ENCODE measurements at places on chromosomes 5 and 9.
A peak's percentile ranks its signal among the peaks of the same experiment; 100 is the strongest.

GRCh38 chr5:131928957-131929356, 16.5 kb downstream of the MEIKIN start:
- DNase-seq, result no peak

- peak; percentile 31 for DNase-seq
These were observed 125.1 kb downstream of the NPR3 start for GRCh38 chr5:32836176-32836575.

DNA sequence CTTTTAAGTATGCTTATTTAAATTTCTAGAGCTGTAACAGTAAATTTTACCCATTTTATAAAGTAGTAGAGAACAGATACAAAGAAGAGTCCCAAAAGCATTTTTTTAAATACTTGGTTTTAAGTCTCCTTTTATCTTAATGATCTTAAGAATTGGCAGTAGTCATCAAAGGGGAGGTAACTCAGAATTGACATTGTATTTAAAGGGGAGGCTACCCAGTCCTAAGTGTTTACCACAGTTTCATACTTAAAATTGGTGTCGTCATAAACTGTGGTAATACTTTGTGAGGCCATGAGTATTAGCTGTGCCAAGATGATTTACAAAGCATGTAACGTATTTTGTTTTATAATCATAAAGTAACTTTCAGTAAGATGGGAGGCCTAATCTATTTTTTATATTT, 14.8 kb downstream of the SLC25A46 start:
- DNase-seq, result no peak

DNA sequence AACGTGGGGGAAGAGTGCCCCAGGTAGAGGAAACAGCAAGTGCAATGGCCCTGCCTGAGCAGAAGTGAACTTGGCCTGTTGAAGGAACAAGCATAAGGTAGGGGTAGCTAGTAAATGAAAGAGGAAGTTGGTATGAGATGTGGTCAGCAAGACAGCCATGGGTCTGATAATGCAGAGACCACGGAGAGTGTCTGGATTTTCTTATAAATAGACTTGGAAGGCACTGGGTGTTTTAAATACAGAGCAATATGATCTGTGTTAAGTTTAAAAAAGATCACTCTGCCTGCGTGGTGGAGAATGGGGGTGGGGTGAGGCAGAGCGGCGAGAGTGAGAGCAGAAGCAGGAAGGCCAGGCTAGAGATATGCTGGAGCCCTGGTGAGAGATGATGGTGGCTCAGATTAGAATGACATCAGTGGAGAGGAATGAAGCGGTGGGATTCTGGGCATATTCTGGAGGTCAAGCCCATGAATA, 4.2 kb downstream of the ADAM19 start:
- DNase-seq, result peak; percentile 95

GRCh38 chr5:154896562-154897165, 38.2 kb downstream of the CNOT8 start:
- no peak for DNase-seq

DNA sequence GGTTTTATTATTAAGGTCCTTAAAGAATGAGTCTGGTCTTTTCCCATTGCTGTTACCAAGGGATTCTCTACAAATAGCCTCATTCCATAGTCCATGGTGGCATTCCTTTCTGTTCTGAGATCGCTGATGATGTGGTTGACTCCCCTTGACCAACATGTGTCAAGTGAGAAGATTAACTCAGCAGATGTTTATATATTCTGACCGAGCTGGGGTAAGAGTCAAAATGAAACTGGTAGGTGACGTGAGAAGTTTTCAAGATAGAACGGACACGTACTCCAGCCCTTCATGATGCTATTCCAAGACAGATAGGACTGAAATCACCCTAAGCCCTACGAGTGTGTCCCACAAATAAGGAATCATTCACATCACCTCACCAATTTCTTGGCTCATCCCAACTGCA, 155.5 kb upstream of the WWC1 start:
- no peak for DNase-seq

DNA sequence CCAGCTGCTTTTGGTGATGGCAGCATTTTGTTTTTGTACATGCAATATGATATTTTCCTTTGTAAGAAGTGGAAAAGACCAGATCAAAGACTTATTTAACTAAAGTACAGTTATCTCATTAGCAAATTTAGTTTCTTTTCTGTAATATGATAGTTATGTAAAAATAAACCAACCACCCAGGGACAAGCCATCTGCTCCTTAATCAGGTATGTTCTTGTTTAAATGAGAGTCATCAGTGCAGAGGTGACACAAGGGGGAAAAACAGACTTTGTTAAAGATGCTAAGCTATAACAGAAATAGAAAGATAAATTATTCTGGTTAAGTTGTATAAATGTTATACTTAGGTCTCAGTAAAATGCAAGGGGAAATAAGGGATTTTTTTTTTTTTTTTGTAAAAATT, 805.7 kb upstream of the SEMA6A start:
- DNase-seq, result no peak

- no peak for DNase-seq
These were observed 33.4 kb downstream of the DDX4 start for GRCh38 chr5:55771175-55771655.

DNA sequence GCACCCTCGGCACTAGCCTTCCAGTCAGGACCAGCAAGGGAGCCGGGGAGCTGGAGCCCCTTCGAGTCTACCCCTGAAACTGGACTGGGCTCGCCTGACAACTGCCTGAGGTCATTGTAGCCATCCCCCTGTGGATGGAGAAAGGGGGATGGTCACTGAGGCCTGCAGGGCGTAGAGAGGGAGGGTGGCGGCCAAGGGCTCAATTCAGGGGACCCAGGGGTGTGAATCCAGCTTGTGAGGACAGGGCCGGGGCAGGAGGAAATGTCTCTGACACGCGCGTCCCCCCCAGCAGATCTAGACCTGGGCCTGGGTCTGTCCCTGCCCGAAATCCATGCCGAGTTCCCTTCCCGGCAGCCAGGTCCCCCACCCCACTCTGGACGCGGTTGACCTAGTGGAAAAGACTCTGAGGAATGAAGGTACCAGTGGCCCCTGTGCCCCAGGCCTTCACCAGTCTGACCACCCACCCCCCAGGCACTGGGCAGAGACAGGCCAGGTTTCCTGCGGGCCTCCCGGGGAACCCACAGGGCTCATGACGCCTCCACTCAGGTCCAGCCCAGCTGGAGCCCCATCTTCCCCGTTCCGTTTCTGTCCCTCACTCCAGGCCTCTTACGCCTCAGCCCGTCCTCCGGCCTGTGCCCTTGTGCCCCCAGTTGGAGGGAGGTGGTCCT, 805 bp downstream of the SLC34A3 start:
- no peak for DNase-seq

GRCh38 chr9:113143432-113144227, 7.2 kb upstream of the SLC31A2 start:
- DNase-seq, result no peak

DNA sequence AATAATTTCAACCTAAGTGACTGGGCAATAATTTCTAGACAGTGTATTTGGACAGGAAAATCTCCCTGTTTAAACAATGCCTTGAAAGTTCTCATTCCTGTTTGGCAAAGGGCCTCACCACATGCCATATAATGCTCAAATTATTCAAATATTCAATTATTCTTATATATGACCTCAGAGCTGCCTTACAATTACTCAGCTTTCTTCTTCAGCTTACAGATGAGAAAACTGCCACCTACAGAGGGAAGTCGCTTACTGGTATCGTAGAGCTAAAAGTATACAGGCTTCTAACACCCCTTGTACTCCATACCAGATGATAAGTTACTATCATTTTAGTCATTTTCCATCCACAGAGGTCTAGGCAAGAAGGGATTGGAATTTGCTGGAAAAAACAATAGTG, 830.3 kb downstream of the BRINP1 start:
- DNase-seq, result peak; percentile 31

DNA sequence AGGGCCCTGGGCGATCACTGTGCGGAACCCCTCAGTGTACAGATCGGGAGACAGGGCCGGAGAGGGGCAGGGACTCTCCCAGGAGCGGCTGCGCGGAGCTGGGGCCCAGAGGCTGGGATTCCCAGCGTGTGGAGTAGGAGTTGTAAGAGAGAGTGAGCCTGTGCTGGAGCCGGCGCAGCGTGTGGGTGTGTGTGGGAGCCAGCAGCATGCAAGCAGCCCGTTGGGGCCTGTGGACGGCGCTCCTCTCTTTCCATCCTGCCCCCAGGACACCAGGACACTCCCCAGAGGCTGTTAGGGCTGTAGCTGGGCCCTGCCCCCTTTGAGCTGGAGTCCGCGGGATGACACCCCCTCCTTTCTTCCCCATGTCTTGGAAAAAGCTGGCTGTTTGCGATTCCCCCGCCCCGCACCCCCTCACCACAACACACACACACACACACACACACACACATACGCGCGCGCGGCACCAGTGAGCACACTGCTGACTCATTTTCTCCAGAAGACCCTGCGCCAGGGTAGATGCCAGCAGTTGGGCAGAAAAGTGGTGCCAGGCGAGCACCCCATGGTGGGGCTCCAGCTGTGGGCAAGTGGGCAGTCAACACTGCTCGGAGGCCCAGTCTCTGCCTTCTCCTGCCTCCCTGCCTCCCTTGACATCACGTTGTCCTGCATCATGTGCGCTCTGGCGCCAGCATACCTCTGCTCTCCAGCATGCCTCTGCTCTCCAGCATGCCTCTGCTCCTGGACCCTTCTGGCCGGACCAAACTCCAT, 1.5 kb downstream of the COL27A1 start:
- peak; percentile 82 for DNase-seq

GRCh38 chr9:100473276-100474081, 530 bp downstream of the TMEFF1 start:
- DNase-seq, result peak; percentile 47

- peak; percentile 21 for DNase-seq
These were observed 339.0 kb upstream of the KIF2A start for GRCh38 chr5:61966997-61967396.

- no peak for DNase-seq
These were observed 236.9 kb upstream of the NFIL3 start for GRCh38 chr9:91660521-91660920.

GRCh38 chr5:131538177-131538593, 96.8 kb downstream of the RAPGEF6 start:
- DNase-seq, result peak; percentile 51

DNA sequence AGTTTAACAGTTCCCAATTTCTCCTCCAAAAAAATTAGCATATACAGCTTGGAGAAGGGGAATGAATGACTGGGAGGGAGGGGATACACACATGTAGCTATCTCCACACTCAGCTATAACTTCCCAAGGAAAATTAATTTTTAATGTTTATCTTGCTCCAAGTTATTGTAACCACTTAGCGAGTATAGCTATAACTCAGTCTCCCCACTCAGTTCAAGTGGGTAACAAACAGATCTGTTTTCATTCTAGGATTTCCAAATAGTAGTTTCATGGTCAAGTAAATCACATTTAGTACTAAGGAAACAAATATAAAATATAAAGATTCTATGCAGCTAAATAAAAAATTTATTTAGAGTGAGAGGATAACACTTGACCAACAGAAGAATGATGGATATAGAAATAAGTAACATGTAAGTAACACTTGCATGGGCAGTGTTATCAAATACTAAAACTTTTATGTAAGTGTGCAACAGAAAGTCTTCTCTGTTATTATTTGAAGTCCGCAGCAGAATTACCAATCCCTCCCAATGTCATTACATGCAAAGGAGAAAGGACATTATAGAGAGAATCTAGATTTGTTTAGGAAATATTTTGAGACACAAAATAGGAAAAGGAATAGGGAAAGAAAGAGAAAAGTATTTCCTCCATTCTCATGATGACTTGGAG, 10.2 kb upstream of the NFIB start:
- no peak for DNase-seq

GRCh38 chr9:133713960-133714495, 24.1 kb downstream of the SARDH start:
- DNase-seq, result no peak

DNA sequence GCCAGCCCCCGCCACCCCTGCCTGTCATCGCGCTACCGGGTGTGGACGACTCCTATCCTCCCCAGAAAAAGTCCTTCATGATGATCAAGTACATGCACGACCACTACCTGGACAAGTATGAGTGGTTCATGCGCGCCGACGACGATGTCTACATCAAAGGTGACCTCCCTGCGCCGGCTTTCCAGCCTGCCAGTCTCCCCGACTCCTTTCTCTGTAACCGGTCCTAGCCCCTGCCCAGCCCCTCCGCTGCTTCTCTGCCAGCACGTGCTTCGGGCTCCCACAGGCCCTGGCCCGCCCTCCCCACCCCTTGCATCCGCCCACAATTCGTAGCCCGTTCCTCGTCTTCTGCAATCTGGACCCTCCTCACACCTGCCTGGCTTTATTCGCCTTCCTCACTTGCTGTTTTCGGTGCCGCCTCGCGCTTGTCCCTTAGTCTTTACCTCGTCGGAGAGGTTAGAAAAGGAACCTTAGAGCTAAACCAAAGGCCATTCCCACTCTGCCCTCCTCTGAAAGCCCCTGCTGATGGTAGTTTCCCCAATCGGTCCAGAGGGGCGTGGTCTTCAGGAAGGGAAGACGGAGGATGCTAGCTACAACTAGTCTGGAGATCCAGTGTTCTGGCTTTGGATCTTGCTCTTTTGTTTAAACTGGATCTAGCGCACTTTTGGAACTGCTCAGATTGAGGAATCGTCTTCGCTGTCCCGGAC, 1.4 kb downstream of the CHSY3 start:
- peak; percentile 36 for DNase-seq

GRCh38 chr5:88956416-88956815, 73.4 kb upstream of the MEF2C start:
- peak; percentile 3 for DNase-seq

DNA sequence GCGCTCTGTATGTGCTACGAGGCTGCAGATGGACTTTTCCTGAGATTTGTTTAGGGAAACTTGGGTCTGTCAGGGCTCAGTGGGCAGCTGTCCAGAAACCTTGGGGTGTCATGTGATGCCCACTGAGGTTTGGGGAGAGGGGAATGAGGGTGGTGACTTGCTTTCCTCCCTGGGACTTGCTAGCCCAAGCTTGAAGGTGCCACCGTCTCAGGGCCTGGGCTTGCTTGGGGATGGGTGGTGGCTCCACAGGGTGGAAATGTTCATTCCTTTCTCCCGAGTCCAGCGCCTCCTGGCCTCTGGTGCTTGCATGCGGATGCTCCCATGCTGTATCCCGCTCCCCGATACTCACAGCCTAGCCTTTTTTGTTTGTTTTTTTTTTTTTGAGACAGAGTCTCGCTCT, 33.3 kb downstream of the ZNF618 start:
- DNase-seq, result no peak

- no peak for DNase-seq
These were observed 19.7 kb upstream of the CSF1R start for GRCh38 chr5:150105928-150106615.

GRCh38 chr9:68746525-68746924, 41.5 kb downstream of the PIP5K1B start:
- DNase-seq, result no peak

- no peak for DNase-seq
These were observed 104.3 kb upstream of the ARRDC3 start for GRCh38 chr5:91487420-91487819.

- DNase-seq, result no peak
These were observed 714.9 kb upstream of the MEF2C start for GRCh38 chr5:89597878-89598277.

- DNase-seq, result no peak
These were observed 582.6 kb downstream of the CETN3 start for GRCh38 chr5:89826938-89827337.

GRCh38 chr5:52920929-52921328, 68.2 kb upstream of the ITGA2 start:
- DNase-seq, result peak; percentile 34

- DNase-seq, result no peak
These were observed 206.8 kb upstream of the SLC24A2 start for GRCh38 chr9:19995619-19996018.

Measured in fibroblast of skin of back (primary cell).